Pulmonary artery endothelial cell (primary cell): ENCODE measurements at places on chromosomes 3 and 15.

DNA sequence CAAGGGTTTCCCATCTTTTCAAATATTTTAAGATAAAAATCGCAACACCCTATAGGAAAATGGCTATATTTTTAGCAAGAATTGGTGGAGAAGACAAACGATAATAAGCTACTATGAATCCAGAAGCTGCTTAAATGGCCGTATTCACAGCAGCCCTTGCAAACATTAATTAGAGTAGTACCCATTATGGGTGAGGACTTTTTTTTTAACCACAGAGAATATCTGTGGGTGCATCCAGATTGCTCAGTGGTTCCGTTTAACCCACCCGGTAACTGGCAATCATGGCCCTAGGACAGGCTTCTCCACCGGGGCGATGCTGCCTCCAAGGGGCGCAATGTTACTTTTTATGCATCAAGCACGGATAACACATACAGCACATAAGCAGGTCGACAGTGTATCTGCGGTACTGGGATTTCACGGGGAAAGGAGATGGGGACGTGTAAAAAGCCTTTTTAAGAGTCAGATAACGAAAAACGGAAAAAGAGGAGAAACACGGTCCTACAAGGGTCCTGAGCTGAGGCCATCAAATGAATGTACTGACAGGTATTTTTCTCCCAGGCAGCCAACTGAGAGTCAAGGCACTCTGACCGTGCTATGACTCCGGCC, 968 bp upstream of the TMEM266 start:
- no peak for DNase-seq

DNA sequence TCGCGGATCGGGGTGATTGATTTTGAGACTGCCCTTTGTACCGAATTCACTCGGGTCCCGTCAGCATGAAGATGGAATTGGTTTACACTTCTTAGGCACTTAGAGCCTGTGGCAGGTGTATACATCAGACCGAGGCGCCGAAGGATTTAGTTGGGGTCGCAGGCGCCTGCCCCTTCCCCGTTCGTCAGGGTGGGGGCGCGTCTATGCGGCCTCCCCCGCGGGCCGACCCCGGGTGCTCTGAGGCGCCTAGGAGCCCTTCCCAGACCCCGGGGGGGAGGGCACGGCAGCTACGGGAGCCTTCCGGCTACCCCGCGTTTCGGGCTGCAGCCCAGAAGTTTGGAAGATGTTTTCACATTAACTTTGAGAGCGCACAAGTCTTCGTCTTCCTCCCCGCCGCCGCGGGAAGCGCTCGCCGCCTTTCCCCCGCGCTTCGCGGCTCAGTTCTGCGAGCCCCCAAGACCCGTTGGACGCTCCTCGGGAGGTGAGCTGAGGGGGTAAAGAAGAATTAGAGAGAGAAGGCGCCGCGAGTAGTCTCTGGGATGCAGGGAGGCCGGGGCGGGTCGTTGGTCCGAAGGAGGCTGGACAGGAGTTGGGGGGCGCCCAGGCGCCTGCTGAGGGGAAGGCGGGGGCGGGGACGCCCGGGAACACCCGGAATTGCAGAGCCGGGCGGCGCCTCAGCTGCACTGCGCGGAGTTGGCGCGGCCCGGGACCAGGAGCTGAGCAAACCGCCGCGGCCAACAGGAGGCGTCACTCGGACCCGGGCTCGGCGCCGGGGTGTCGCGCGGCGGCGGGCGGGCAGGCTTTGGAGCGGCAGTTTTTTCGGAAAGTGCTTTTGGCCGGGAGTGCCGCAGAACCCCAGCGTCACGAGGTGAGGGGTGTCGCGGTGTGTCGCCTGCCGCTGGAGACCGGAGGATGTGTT, 780 bp downstream of the TIPARP start:
- no peak for DNase-seq

GRCh38 chr3:165464736-165465135, 268.6 kb upstream of the SLITRK3 start:
- no peak for DNase-seq

- DNase-seq: no peak
These were observed 199.7 kb downstream of the ARRDC4 start for GRCh38 chr15:98160236-98160635.

GRCh38 chr3:116153174-116153573, 292.1 kb downstream of the LSAMP start:
- no peak for DNase-seq

- DNase-seq: no peak
These were observed 211.0 kb downstream of the GBE1 start for GRCh38 chr3:81550415-81550814.

GRCh38 chr3:182508919-182509711, 284.2 kb upstream of the ATP11B start:
- DNase-seq: no peak

DNA sequence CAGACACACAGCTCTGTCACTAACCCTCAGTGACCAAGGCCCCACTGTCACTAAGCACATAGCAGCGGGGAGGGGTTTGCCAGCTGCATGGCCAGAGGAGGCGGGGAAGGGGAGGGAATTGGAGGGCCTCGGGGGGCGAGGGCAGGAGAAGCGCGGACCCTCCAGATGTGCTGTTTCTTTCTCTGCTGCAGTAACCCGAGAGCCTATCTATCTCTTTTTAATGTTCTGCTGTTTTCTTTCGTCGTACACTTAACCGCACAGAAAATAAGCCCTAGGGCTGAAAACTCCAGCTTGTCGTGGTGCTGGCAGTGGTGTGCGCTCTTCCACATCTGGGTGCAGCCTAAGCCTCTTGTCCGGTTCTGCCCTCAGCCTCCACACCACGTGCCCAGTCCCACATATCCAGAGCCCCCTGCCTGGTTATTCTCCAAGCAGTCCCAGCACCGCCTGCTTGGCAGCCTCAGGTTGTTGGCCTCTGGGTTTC, 51.1 kb downstream of the BDH1 start:
- no peak for DNase-seq
